Tibial artery (tissue), 4 donors: ENCODE measurements at places on chromosomes 6 and 20.
A peak's percentile ranks its signal among the peaks of the same experiment; 100 is the strongest.

DNA sequence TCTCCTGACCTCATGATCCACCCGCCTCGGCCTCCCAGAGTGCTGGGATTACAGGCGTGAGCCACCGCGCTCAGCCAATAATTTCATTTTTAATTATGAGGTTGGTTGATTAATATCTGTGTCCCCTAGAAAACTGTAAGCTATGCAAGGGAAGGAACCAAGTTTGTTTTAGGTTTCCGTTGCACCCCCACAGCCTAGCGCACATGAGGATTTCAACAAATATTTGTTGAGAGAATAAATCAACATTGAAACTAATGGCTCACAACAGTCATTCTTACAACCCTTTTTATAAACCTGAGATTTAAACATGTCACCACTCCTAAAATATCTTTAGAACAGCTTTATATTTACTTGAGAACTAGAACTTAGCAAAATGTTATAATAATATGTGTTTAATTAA, 114.0 kb upstream of the CARMIL1 start:
- no peak for DNase-seq
- H3K27ac ChIP-seq: no peak overlapping the region
- no peaks in the 10 kb centered on the region for H3K27me3 ChIP-seq
- peak overlapping the region; percentile 13 for H3K4me3 ChIP-seq
- no peaks in the 10 kb centered on the region for H3K36me3 ChIP-seq
- peaks cover 9% of the 10 kb centered on the region for H3K4me1 ChIP-seq

- H3K4me3 ChIP-seq: no peak overlapping the region
- H3K36me3 ChIP-seq: peaks cover 10% of the 10 kb centered on the region
- H3K27ac ChIP-seq: no peak overlapping the region
Observed at GRCh38 chr20:16286601-16287000, 286.6 kb downstream of the KIF16B start.

DNA sequence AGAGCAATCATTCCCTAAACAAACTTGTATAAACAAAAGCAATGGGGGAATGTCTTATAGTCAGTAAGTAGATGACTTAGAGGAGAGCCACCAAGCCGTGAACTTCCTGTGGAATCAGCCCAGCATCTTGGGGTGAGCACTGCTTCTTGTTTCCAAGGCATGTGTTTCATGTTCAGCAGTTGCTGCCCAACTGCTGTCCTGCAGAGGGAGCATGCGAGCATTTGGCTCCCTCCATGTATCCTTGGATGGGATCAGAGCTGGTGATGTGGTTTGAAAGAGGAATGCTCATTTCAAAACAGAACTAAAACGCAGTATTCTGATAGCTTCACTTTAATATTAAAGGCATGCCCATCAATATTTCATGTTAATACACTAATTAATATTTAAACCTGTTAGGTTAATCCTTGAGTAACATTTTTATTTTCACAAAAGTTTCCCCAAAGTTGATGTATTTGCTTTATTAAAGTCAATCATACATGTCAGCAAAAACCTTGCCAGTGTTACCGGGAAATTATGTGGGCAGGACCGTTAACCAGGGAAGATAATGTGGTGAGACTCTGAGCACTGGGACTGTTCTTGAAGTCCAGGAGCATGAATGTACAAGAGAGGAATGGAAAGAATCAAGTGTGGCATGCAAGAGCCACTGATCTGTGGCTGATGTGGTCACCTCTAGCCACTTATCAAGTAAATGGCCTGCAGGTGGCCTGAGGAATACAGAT, 172.1 kb upstream of the GGTLC1 start:
- H3K27me3 ChIP-seq: no peaks in the 10 kb centered on the region
- no peak overlapping the region for H3K27ac ChIP-seq
- H3K36me3 ChIP-seq: no peaks in the 10 kb centered on the region
- no peak overlapping the region for H3K4me3 ChIP-seq
- peak; percentile 76 for DNase-seq

DNA sequence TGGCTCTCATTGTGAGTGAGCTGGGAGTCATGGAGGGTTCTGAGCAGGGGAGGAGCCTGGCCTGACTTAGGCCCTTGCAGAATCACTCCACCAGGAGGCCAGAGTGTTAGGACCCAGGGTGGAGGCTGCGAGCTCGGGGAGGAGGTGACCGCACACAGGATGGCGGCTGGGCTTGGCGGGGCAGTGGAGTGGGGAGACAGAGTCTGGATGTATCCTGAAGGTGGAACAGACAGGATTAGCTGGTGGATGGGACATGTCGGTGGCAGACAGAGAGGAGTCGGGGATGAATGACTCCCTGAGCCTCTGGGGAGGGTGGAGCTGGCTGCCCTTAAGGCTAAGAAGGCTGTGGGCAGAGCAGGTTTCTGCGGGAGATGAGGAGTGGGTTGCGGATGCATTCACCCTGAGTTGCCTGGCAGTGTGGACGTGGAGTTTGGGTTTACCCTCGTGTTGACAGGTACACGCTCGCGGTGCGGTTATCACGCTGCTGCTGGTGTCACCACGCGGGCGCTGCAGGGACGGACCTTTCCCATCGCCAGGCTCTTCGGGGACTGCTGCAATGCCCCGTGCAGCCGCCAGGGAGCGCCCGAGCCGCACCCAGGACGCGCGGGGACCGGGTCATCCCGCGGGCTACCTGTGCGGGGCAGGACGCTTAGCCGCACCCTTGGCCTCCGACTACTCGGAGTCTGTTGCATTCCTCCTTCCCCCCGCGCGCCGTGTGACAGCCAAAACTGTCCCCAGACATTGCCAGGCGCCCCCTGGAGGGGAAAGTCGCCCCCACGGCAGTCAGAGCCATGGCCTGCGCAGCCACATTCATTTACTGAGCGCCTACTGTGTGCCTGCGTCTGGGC, 43.0 kb upstream of the PTGIS start:
- peak overlapping the region; percentile 23 for H3K4me3 ChIP-seq
- H3K4me1 ChIP-seq: peaks cover 28% of the 10 kb centered on the region
- no peaks in the 10 kb centered on the region for H3K27me3 ChIP-seq
- no peak for DNase-seq

GRCh38 chr6:20099156-20099555, 113.1 kb downstream of the MBOAT1 start:
- H3K27me3 ChIP-seq: no peaks in the 10 kb centered on the region
- H3K27ac ChIP-seq: no peak overlapping the region
- no peaks in the 10 kb centered on the region for H3K36me3 ChIP-seq
- no peaks in the 10 kb centered on the region for H3K4me1 ChIP-seq
- no peak overlapping the region for H3K4me3 ChIP-seq

GRCh38 chr6:42347456-42347855, 104.3 kb downstream of the TRERF1 start:
- no peak for DNase-seq
- H3K27me3 ChIP-seq: no peaks in the 10 kb centered on the region
- H3K36me3 ChIP-seq: no peaks in the 10 kb centered on the region
- H3K4me1 ChIP-seq: no peaks in the 10 kb centered on the region
- H3K27ac ChIP-seq: no peak overlapping the region
- no peak overlapping the region for H3K4me3 ChIP-seq

DNA sequence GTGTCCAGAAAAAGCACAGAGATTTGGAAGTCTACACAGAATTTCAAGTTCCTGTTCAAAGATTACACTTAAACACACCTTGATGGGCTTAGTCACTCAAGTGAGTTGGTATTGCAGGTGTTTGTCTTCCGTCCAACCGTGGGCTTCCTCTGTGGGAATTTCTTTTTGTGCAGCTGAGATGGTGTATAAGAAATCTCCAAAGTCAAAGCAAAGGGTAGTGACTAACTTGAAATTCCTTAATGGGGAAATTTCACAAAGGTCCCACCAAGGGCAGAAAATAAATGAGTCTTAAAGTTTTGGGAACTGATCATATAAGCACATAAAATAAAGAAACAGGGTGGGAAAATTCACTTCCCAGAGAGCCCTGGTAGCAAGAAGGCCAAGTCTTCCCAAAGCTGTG, 102.0 kb upstream of the TNFAIP3 start:
- H3K4me1 ChIP-seq: no peaks in the 10 kb centered on the region
- H3K4me3 ChIP-seq: no peak overlapping the region
- no peak for DNase-seq
- H3K27me3 ChIP-seq: no peaks in the 10 kb centered on the region
- H3K36me3 ChIP-seq: no peaks in the 10 kb centered on the region

- no peak overlapping the region for H3K4me3 ChIP-seq
- no peaks in the 10 kb centered on the region for H3K27me3 ChIP-seq
- no peaks in the 10 kb centered on the region for H3K4me1 ChIP-seq
- DNase-seq: no peak
Observed at GRCh38 chr6:134675110-134676054, 274.5 kb downstream of the ALDH8A1 start.

DNA sequence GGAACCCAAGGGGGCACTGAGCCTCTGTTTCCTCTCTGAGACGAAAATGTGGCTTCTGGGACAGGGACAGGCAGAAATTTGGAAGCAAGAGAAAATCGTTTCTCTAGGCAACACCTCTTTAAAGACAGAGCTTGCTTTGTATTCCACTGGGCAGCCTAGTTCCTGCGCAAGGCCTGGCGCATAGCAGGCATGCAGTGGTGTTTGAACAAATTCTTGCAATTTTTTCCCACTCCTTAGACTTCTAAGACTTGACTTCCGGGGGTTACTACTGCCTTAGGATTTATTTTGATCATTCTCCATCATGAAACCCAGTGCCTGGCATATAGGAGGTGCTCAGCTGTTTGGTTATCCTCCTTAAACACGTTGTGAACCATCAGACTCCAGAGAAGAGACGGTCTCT, 249.0 kb upstream of the KCNG1 start:
- no peaks in the 10 kb centered on the region for H3K36me3 ChIP-seq
- no peak overlapping the region for H3K27ac ChIP-seq
- peaks cover 12% of the 10 kb centered on the region for H3K27me3 ChIP-seq

DNA sequence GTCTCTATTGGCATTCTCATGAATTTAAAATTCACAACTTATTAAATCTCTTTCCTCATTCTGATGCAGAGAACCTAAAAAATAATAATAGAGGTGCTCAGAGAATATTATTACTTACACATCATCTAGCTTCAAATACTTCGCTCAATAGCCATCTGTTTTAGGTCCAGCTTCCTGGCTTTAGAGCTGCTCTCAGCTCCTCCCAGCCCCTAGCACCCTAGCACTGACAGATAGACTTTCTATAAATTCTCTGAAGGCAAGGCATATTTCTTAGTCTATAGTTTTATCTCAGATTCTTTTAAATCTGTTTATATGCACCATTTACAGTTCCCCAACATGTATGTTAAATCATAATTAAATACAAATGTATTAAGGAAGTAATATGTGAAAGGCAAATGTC, 281.3 kb downstream of the PTPRK start:
- no peak overlapping the region for H3K27ac ChIP-seq
- H3K4me1 ChIP-seq: no peaks in the 10 kb centered on the region
- no peak for DNase-seq

- peaks cover 81% of the 10 kb centered on the region for H3K36me3 ChIP-seq
- H3K4me1 ChIP-seq: no peaks in the 10 kb centered on the region
- H3K27me3 ChIP-seq: no peaks in the 10 kb centered on the region
- DNase-seq: no peak
- H3K27ac ChIP-seq: no peak overlapping the region
- H3K4me3 ChIP-seq: no peak overlapping the region
Observed at GRCh38 chr6:131600716-131601115, 27.3 kb downstream of the MED23 start.

GRCh38 chr6:138211601-138212000, 6.7 kb downstream of the PBOV1 start:
- H3K36me3 ChIP-seq: no peaks in the 10 kb centered on the region
- no peaks in the 10 kb centered on the region for H3K27me3 ChIP-seq
- H3K27ac ChIP-seq: no peak overlapping the region
- no peak overlapping the region for H3K4me3 ChIP-seq

DNA sequence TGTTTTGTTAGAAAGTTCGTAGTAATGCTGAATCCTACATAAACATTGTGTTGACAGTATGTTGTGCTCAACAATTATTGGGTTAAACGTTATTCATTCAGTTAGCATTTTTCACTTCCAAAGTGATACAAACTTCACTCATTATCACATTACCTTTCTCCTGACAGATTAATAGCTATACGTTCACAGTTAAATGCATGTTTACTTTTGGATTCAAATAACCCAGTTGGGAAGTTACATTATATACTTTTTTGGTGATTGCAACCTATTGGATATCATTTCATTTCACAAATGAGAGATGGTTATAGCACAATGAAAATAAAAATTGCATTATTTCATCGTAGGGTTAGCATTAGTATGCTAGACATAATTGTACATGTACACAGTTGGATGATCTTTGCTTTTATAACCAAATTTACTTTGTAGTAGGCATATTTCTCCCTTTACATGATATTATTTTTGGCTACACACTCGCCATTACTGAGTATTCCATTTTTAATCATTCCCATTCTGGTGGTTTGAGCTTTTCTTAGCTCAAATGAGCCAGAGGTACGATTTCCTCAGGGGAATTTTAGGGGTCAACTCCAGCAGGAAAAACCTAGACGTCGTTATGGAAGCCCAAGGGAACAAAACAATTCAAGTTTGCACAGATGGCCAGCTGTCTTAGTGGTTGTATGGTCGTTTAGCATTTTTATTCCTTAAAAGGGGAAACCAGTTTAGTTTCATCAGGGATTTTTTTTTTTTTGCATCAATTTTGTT, 2.1 kb upstream of the HIVEP1 start:
- peak overlapping the region; percentile 94 for H3K27ac ChIP-seq
- H3K27me3 ChIP-seq: no peaks in the 10 kb centered on the region
- no peaks in the 10 kb centered on the region for H3K36me3 ChIP-seq
- no peaks in the 10 kb centered on the region for H3K4me1 ChIP-seq

DNA sequence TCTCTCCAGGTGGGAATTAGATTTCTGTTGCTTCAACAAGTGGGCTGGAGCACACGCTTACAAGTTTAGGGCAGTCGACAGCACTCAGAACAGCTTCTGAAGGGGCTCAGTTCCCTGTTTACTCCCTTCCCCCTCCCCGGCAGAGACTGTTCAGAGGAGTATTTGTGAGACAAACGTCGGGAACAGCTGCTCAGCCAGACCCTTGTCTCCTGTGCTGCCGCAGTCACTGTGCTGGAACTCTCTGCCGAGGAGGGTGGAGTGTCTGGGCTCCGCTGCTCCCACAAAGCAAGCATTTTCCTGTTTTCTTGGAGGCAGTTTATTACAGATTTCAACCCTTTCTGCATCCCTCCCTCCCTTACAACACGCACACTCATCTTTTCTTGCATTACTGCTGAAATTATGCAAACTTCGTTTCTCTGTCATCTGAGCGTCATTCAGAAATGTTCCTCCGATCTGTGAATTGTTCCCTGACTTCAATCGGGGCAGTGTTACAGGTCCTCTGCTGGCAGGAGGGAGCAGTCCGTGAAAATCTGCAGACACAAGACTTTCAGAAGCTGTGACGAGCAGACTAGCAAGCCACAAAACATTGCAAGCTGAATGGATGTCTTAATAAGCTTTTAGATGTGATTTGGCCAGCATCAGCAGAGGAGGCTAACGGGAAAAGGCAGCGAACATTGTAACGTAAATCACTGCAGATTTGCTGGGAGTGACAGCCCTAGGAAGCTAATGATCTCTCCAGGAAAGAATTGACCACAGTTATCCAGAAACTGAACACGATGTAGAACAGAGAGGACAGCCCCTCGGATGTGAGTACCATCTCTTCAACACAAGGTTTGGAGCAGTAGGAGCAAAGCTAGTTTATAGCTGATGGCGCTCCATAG, 76.2 kb downstream of the LYRM2 start:
- no peaks in the 10 kb centered on the region for H3K36me3 ChIP-seq
- H3K4me3 ChIP-seq: peak overlapping the region; percentile 47
- DNase-seq: no peak

- no peaks in the 10 kb centered on the region for H3K4me1 ChIP-seq
- no peak overlapping the region for H3K27ac ChIP-seq
- no peaks in the 10 kb centered on the region for H3K36me3 ChIP-seq
Observed at GRCh38 chr6:55557146-55557545, 21.8 kb downstream of the HMGCLL1 start.
